ENCODE measurements at places on chromosomes 6 and 20.

- DNase-seq: no peak
Observed at GRCh38 chr6:31719001-31719400, 2.5 kb downstream of the LY6G6C start.

DNA sequence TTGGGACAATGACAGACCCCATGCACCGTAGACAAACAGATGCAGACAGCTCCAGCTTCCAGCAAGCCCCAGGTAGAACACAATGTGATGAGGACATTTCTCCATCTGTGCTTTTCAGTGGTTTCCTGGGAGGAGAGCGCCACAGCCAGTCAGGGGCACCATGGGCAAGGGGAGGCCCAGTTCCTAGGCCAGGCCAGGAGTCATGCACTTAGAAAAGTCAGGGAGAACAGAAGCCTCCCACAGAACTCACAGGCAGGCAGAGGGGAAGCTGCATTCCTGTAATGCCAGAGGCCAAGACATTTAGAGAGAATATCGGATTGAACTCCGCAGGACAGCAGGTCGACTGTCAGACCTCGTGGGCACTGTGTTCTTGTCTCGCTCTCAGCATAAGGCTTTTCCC is 9.2 kb downstream of the SYNDIG1 start:
- no peak for DNase-seq

- DNase-seq: no peak
Observed at GRCh38 chr20:34621036-34621343, 55.9 kb downstream of the PIGU start.

GRCh38 chr20:32204205-32205109 is 3.1 kb downstream of the PLAGL2 start:
- peak; percentile 36 for DNase-seq

GRCh38 chr20:29878281-29878741 is 1379.2 kb upstream of the DEFB115 start:
- DNase-seq: no peak

- no peak for DNase-seq
Observed at GRCh38 chr6:127880429-127880828, 20.4 kb downstream of the THEMIS start.

- no peak for DNase-seq
Observed at GRCh38 chr20:18849131-18849530, 35.5 kb downstream of the SCP2D1 start.

DNA sequence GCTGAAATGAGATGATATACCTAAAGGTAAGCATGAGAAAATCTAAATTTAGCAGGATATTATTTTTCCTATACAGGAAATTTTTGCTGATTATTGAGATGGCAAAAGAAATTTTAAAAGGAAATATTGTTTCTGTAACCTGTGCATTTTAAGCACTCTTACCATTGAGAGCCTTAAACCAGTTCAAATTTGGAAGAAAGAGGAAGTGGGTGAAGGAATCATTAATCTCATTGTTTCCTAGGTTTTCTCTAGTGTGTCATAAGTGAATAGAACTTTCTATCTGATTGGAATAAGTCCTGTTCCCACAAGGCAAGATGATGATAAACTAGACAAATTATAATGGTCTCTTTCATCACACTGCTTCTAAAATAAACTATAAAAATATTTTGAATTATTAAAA is 22.4 kb upstream of the FKBP1C start:
- DNase-seq: no peak

DNA sequence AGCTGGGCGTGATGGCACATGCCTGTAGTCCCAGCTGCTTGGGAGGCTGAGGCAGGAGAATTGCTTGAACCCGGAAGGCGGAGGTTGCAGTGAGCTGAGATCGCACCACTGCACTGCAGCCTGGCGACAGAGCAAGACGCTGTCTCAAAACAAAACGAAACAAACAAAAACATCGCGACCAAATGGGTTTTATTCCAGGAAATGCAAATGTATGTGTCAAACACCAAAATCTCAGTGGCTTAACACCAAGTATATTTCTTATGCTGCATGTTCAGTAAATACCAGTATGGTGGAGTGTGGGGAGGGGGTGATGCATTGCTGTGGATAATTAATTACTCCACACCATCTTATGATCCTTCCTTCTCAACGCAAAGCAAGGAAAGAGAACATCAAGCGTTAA is 28.1 kb downstream of the ACTR5 start:
- no peak for DNase-seq

GRCh38 chr6:108565893-108566292 is 5.2 kb downstream of the FOXO3 start:
- no peak for DNase-seq

DNA sequence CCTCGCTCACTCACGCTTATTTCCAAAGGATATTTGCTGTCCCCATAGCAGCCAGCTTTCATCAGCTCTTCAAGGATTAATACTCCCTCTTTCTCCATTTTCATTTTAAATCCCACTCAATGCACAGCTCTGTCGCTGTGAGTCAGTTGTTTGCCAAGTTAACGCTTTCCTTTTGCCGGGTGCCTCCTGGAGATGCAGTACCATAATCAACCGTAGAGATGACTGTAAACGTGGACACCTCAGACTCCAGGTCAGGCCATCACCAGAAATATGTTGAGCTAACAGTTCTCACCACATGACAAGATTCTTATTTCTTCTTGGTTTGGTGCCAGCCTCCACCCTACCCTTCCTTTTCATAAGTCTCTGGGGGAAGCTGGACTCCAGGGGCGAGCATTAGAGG is 66.6 kb upstream of the TAB2 start:
- DNase-seq: no peak

GRCh38 chr6:9272671-9273070 is 837.3 kb upstream of the SLC35B3 start:
- DNase-seq: no peak

DNA sequence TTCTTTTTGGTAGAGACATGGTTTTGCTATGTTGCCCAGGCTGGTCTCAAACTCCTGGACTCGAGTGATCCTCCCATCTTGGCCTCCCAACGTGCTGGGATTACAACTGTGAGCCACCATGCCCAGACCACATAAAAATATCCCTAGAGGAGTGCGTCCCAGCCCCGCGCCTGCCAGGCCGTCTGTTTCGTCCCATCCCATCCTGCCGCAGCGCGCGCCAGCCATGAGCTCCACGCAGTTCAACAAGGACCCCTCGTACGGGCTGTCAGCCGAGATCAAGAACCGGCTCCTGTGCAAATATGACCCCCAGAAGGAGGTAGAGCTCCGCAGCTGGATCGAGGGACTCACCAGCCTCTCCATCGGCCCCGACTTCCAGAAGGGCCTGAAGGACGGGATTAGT is 16.6 kb upstream of the AMD1 start:
- no peak for DNase-seq

- no peak for DNase-seq
Observed at GRCh38 chr20:43194137-43194536, 4.4 kb upstream of the PTPRT start.

- peak; percentile 93 for DNase-seq
Observed at GRCh38 chr6:11921017-11921438, 91.1 kb upstream of the HIVEP1 start.
